Suprapubic skin (tissue), 4 donors: ENCODE measurements at places on chromosomes 11 and 22. TPM values are rescaled to one million over a fixed set of nuclear protein-coding genes. Genes with fewer than 3 reads are reported as not detected.

The RASSF10 gene
- 22.0 TPM for total RNA-seq

The CATSPER1 gene
- not detected for total RNA-seq

The CCDC73 gene
- total RNA-seq = not detected

The MYBPC3 gene
- not detected for total RNA-seq
